ENCODE measurements at places on chromosomes 4 and X.

- no peak for DNase-seq
Observed at GRCh38 chrX:19747652-19748610, 139.5 kb downstream of the SH3KBP1 start.

DNA sequence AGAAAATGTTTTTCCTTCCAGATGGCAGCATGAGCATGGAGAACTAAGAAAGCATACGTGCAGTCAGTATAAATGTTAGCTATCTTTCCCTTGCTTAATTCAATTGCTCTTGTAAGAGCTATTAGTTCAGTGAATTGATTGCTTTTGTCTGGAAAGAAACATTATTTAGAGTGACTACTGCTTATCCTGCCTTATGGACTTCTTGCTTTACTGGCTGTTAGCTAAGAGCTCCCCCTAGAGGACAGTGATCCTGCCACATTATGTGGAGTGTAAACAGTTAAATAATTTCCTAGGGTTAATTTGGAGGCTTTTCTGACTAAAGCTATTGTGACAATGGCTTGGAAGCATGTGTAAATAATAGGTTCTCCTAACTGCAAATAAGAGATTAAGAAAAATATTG lies 1402.4 kb downstream of the FAM133A start:
- DNase-seq = peak; percentile 37

DNA sequence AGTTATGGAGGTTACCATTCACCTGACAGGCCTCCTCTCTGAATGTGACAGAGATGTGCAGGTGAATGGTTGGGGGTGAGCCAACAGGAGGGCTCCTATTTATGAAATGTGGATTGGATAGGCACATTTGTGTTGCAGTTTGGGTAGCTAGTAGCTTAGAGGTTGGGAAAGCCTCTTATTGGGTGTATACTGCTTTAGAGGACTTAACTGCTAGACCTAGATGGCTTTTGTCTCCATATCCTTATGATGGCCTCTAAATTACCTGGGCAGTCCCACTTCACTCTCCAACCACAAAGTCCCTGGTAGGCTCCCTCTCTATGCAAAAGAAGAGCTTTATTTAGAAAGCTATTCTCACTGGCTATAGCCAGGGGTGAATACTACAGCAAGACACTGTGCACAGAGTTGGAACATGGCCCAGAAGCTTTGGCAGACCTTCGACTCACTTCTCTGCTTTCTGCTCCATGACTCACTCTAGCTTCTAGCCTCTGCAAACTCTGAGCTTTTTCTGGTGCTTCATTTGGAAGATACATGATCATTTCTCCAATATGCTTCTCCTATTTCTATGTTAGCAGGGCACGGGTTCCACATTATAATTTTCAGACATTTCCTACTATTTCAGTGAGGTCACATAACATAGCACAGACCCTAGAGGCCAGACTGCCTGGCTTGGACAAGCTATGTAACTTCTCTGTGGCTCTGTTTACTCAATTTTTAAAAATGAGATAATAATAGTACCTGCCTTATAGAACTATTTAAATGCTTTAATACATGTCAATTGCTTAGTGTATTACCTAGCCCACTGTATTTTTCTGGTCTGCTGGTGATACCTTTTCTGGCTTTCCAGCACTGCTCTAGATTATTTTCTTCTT lies 6.0 kb upstream of the VGLL1 start:
- DNase-seq = peak; percentile 62

GRCh38 chrX:154733066-154733425 lies 17.8 kb downstream of the GAB3 start:
- DNase-seq = no peak

- DNase-seq = peak; percentile 72
Observed at GRCh38 chrX:133792198-133792953, 193.0 kb downstream of the GPC3 start.

GRCh38 chrX:19798423-19798822 lies 89.0 kb downstream of the SH3KBP1 start:
- no peak for DNase-seq

- no peak for DNase-seq
Observed at GRCh38 chr4:48216563-48216962, 53.1 kb downstream of the TEC start.

DNA sequence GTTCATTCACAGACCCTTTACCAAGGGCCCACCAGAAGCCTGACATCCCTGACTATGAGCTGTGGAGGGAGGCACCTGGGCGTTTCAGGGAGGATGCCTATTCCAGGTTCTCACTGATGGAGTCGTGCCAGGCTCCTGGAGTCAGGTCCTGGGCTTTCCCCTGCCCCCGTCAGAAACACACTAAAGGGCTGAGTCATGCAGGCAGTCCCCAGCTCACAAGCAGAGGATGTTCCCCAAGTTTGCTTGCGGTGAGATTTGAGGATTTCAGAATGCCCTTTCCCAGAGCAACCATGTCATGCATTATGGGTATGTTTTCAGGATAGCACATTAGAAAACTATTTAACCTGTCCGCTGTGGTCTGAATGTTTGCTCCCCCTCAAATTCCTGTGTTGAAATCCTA lies 45.2 kb downstream of the FHDC1 start:
- DNase-seq = no peak

DNA sequence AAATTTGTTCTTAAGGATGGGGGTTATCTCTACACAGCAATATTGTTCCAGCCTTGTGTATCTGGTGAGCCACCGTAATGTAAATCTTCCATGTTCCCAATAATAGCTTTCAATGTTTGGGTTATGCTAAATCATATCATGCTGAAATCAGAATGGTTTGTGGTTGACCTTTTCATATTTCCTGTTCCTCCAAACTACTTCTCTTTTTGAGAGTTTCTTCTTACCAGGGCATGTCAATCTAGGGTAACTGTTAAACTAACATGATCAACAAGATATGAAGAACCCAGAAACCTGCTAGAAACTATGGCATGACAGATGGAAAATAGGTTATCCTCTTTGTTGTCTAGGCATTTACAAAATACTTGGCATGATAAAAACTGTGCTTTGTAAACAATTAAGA lies 22.0 kb downstream of the TNMD start:
- no peak for DNase-seq

GRCh38 chrX:102950908-102951866 lies 14.1 kb downstream of the RAB40AL start:
- peak; percentile 60 for DNase-seq

DNA sequence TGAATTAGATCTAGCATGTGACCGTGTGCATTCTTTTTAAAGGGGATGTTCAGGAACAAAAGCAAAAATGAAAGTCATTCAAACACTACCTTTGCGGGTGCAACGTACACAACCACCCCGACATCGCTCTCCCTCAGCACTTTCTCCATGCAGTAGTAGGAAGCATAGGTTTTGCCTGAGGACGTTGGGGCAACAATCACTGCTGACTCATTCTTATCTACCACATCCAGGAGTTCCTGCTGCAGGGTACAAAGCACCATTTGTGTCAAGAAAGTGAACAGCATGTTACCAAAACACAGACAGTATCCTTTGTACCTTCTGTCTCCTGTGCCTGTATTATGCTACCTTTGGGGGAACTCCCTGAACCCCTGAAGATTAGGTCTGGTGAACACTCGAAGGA lies 58.6 kb downstream of the DDX60L start:
- DNase-seq = no peak

DNA sequence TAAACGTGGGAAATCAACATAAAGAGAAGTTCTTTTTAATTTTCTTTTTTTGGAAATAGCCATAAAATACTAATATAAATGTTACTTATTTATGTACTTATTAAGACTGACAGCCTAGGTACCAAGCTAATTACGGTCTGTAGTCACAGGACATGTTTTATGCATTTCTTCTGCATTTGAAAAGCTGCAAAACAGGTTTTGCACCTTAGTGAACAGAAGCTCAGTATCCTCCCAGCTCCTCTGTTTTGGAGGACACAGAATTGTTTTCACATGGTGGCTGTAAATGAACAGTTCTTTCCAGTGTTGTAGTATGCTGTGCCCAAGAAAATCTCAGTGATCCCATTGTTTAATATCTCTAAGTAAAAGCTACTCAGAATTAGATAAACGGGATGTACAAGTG lies 1788.0 kb upstream of the TENM3 start:
- no peak for DNase-seq

- DNase-seq = no peak
Observed at GRCh38 chr4:40395908-40396793, 61.0 kb downstream of the CHRNA9 start.
